ENCODE measurements at places on chromosomes 16 and 17.
A peak's percentile ranks its signal among the peaks of the same experiment; 100 is the strongest.

DNA sequence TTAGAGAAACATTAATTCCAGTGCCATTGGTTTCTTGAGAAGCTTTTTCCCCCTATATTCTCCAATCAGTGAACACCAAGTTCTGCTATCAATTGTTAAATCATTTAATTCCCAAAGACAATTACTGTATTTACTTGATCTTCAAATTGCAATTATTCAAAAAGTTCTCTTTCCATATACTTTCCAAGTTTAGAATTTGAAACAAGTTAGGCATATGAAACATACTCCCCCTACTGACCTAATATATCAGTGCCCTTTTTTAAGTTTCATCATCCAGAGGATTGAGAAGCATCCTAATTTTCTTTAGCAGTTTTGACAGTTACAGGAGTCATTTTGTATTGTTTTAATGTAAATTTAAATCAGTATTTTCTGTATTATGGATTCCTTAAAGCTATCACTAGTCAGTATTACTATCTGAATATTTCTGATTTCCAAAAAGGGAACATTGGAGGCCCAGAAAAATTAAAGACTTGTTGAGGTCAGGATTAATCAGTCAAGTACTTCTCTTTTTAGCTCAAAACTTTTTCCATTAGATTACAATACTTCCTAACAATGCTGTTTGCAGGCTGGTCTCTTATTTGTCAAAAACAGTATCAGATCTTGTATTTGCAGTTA, 16.3 kb downstream of the MEIOC start:
- DNase-seq: no peak

- no peak for DNase-seq
Measured at GRCh38 chr17:63555500-63556156, 5.4 kb downstream of the DCAF7 start.

- DNase-seq: no peak
Measured at GRCh38 chr16:11386791-11387546, 41.7 kb downstream of the RMI2 start.

DNA sequence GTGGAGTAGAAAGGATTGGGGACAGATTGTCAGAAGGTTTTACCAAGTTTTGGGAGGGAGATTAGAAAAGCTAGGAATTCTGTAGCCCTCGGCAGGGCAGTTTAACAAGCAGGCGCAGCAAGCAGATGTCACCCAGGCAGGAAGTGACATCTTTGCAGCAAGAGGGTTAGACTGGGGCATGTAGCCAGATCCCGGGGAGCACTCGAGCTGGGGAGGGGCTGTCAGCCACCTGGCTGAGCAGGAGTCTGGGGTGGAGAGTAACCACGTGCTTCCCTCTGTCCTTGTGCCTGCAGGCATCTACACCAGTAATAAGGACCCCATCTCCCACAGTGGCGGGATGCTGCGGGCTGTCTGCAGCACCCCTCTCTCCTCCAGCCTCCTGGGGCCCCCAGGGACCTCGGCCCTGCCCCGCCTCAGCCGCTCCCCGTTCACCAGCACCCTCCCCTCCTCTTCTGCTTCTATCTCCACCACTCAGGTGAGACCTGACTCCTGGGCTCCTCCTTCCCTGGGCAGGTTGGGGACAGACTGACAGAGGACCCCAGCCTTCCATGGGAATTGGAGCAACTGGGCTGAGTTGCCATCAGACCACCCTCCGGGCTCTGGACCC, 12.2 kb downstream of the MLLT6 start:
- no peak for DNase-seq

DNA sequence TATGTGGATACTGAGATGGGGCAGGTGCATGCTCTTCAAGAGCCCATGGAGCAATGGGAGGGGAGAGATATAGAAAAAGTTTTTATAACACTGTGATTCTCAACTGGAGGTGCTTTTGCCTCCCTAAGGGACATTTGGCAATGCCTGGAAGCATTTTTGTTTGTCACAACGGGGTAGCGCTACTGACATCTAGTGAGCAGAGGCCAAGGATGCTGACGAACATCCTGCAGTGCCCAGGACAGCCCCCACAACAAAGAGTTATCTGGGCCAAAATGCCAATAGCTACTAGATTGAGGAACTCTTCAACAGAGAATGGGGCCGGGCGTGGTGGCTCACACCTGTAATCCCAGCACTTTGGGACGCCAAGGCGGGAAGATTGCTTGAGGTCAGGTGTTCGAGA, 67.2 kb upstream of the CLEC3A start:
- DNase-seq: no peak

DNA sequence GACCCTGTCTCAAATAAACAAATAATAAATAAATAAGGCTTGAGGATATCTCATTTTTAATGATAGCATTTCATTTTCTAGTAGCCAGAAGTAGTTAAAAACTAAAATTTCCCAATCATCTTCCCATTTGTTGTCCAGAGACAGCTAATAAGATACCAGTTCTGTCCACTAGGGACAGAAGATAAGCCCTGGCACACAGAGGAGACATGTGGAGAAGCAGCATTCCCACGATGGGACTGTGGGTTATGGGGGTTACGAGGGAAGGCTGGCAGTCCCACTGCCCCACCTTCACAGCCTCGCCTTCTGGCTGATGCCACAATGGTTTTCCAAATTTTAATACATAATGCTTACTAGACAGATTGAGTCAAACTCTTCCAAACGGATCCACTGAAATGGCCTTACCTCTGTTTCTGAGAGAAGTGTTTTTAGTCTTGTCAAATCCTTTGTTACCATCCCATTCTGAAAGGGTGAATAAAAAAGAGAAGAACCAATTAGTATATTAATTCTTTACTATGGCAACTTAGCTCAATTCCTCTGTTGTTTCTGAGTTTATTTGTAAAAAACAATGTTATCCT, 44.2 kb downstream of the HELZ start:
- DNase-seq: no peak

- DNase-seq: no peak
Measured at GRCh38 chr16:52494621-52495020, 52.3 kb downstream of the TOX3 start.

GRCh38 chr17:78995022-78995760, 14.4 kb downstream of the CANT1 start:
- no peak for DNase-seq

- DNase-seq: no peak
Measured at GRCh38 chr16:57066625-57067024, 25.8 kb upstream of the CPNE2 start.

DNA sequence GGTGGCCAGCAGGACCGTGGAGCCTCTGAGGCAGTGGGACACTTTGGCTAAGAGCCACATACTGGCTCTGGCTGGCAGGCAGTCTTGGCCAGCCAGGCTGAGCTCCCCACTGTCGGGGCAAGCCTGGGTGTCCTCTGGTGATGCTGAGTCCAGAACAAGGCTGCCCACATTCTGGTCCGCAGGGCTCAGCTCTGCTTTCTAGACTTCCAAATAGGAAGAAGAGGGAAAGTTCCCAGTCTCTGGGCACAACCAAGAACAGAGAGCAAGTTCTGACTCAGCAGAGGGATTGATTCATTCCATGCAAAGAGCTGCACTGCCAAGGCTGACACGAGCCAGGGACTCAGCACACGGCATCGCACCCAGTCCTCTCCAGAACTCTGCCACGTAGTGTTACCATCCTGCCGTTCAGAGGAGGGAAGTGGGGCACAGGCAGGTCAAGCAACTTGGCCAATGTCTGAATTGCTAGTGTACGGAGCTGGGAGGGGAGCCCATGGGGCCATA, 58.9 kb downstream of the NOS2 start:
- DNase-seq: no peak

- DNase-seq: peak; percentile 53
Measured at GRCh38 chr17:82213251-82214011, 789 bp upstream of the CCDC57 start.

DNA sequence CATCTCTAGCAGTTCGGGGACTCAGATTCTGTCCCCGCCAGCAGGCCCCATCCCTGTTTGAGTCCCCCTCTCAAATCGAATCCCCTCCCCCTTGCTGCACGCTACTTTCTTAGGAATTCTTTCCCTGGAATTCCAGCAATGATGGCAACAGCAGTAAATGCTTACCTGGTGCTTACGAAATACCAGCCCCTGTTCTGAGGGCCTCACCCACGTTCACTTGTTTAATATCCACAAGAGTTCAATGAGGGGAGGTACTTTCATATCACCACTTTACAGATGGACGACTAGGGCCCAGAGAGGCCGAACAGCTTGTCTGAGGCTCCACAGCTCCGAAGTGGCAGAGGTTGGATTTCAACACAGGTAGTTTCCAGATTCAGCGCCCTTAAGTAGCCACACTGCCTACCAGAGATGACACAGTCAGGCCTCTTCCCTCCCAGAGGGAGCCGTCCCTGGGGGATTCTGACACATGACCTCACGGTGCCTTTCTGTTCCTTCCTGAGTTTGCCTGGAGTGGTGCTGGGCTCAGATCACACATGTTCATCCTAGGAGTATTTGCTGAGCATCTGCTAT, 120.7 kb upstream of the GSE1 start:
- no peak for DNase-seq

DNA sequence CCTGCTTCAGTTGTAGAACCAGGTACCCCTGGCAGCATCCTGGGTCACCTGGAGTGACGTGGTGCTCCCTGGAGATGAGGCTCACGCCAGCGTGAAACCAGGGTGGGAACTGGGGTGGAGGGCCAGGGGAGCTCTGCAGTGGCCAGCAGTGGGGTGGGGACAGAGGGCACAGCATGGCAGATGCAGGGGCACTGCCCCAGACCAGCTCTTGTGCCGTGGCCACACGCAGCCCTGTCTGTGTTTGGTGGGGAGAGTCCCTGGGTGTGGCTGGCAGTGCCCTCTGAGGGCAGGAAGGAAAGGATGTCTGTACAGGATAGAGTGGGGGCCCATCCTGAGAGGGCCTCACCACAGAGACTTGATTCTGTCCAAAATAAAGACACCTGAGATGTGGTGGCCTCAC, 24.5 kb downstream of the ZNF750 start:
- no peak for DNase-seq

GRCh38 chr17:74785096-74785980, 9.2 kb upstream of the NAT9 start:
- DNase-seq: no peak

- no peak for DNase-seq
Measured at GRCh38 chr16:87351320-87351698, 32.3 kb downstream of the FBXO31 start.

DNA sequence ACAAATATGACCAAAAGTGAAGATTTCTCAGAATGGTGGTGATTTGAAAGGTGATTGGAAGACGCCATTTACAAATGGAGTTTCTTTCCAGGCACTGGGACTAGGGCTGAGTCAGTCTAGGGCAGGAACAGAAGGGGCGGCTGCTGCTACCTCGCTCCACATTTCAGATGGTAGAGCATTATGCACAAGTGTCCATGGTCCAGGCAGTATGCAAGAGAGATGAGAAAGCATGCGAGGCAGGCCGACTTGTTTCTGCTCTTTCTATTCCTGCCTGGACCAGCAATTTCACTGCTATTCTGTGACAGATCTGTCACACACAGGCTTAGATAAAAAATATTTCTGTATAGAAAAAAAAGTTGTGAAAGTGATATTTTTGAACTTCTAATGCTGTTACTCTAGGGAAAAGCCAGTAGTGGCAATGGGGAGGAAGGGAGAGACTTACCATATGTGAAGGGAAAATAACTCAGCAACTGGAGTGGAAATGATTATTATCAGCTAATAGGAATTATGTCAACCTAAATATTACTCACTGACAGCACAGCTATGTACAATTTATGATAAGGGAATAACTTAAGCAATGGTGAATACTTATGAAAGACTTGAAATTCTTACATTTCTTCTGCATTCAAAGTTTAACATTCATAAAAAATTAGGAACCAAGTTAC, 134.7 kb upstream of the NETO2 start:
- no peak for DNase-seq

DNA sequence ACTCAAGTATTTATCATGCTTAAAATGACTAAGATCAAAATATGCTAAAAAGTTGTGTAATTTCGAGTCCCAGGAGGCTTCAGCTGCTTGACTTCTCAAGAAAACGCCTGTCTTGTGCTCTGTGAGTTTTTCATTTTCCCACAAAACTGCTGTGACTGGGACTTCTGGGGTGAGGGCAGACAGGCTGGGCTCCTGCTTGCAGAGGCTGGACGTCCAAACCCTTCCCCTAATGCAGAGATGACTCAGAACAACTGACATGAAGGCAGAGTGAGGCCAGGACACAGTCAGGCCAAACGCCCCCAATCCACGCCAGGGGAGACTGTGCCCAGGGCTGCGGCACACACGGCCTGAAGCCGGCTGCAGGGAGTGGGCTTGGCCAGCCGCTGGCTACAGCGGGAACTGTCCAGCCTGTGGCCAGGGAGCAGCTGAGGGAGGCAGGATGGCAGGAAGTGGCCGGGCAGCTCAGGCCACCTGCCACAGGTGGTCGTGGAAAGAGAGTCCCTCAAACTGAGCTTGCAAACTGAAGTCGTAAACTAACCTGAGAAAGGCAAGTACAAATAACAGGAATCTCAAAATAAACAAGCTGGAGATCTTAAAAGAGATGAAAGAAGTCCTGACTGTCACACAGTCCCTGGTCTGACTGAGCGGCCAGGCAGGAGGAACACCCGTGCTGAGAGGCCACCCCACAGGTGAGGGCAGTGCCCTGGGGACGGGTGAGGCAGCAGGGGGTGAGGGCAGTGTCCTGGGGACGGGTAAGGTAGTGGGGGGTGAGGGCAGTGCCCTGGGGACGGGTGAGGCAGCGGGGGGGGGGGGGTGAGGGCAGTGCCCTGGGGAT, 21.3 kb upstream of the HEXD start:
- DNase-seq: no peak

DNA sequence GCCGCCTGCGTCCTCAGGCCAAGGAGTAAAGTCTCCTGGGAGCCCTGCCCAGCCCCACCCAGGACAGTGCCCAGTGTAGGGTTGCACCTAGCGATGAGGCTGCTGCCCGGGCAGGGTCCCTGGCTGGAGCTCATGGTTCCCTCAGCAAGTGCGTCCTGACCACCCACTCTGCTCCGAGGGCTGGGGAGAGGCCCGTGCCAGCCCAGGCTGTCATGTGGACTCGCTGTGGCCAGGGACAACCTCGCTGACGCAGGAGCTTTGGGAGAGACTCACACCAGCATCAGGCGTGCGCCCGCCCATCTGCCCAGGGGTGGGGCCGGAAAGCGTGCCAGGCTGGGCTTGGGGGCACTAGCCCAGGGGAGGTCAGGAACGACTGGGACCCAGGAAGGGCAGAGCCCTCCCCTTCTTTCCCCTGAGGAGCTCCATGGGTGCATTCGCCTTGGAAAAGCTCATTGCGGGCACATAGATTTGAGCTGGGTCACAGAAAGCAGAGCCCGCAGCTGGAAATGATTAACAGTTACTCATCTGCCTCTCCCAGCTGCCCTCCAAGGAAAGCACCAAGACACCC, 19.7 kb downstream of the DPEP1 start:
- DNase-seq: no peak

DNA sequence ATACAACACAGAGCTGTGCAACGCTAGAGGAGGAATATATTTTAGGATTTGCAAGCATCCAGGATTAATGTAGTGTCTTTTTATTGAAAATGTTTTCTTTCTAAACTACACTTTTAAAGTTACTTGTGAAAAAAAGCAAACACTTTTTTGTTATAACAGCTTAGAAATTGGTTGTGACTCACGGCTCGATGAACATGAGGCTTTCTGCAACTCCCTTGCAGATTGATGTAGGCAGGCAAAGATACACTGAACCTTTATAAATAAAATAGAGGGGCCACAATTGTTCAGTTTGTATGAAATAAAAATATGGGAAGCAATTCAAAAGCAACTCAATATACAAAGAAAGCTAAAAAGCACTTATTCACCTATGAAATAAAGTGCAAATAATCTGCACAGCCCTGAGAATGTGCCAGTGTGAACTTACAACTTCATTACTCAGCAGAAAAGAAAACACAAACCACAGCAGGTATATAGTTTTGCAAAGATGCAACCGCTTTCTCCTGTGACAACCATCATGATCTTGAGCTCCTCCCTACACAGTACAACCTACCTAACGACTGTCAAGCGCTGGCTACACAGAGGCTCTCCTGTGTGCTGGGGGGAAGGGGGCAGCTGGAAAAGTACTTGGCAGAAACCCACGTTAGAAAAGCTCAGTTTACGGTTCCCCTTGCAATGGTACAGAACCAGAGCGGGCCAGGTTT, 948 bp downstream of the LUC7L start:
- DNase-seq: no peak
